Kidney capillary endothelial cell (primary cell): ENCODE measurements at places on chromosomes 2 and 18.

DNA sequence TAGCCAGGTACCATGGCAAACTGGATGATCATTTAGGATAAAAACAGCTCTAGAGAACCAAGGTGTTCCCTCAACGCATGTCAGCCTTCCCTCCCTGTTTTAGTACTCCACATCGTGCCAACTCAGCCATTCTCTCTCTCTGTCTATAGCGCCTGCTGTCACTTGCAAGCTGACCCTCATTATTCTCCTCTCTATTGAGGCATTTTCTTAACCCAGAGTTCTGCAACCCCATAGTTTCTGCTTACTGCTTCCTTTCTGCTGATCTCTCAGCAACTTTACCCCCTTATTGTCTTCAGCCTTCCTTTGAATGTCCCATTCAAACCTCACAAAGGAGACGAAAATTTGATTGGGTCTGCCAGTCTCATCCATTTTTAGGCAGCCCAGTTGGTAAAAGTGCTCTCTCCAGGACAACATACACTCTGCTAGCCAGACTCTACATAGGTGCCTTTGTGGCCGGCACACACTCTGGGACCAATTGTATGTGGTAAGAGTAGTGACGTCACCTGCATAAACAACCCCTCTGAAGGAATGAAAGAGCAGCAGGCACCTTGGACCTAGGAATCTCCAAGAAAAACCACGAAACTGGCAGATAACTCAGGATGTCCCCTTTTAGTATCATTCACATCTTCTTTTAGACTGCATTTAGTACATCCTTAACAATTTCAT, 367.2 kb upstream of the KCNH7 start:
- DNase-seq, result no peak

DNA sequence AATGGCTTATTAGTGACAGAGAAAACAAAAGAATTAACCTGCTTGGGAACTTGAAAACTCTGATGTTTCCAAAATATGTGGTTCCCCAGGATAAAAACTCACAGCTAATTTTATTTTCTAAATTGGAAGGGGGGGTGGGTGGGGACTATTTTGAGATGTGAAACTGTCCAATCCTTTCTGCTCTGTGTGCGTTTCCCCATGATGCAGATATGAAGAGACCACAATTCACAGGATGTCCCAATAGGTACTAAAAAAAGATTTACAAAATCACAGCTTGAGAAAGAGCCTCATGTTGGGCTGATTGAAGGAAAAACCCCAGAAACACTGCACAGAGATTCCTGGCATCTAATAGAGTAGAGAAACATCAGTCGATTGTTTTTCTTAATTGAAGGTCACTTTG, 273.2 kb downstream of the ARHGAP15 start:
- DNase-seq, result no peak

DNA sequence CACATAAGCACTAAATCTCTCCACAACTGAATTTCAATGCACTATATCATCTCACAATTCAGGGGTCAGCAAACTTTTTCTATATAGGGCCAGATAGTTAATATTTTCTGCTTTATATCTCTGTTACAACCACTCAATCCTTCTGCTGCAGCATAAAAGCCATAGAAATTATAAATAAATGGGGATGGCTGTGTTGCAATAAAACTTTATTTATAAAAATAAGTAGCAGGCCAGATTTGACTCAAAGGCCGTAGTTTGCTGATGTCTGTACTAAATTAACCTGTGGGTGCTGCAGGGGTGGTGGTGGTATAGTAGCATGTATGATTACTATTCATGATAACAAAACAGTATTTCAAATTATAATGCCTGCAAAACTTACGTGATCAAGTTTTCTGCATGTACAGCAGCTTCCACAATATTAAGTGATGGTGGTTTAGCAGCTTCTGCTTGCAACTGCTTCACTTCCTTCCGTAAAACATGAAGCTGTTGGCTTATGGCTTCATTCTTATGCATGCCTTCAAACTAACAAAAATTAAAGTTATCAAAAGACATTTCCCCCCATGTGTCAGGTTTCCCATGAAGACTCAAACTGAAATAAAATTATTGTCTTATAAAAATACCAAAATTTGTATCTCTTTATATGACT, 64.1 kb downstream of the SIGLEC15 start:
- DNase-seq, result no peak

GRCh38 chr2:386406-387103, 98.7 kb upstream of the ALKAL2 start:
- DNase-seq, result no peak
